ENCODE measurements at places on chromosomes 5 and 9.

DNA sequence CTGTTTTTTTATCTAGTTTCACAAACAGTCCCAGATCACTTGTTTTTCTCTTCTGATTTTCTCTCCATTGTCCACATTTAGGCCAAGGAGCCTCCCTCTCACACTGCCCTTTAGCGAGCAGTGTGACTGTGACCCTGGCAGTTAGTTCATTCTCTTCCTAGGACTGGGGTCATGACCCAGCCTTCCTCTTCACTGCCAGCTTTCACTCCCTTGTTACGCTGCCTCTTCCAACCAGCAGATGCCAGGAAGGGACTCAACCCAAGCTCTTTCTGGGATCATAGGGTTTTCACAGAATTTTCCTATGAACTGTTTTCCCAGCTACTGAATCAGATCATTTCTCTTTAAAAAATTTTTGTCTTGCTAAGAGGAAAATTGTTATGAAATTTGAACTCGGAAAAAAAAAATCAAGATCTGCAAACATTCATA is 70.9 kb downstream of the LMNB1 start:
- no peak for DNase-seq

GRCh38 chr5:80928073-80928472 is 32.1 kb upstream of the RASGRF2 start:
- DNase-seq = no peak

- DNase-seq = no peak
These were observed 2.6 kb upstream of the ALAD start for GRCh38 chr9:113403646-113404045.

GRCh38 chr5:111383288-111383970 is 128.9 kb downstream of the STARD4 start:
- no peak for DNase-seq

GRCh38 chr5:123091298-123092222 is 2.5 kb downstream of the PRDM6 start:
- no peak for DNase-seq

Measured in SHP77 (cell line).